ENCODE measurements at places on chromosomes 13 and 19. TPM values are rescaled to one million over a fixed set of nuclear protein-coding genes. Genes with fewer than 3 reads are reported as not detected.

Gene KLC3
- total RNA-seq, result 0.70 TPM

Gene SLC6A16
- total RNA-seq, result 0.30 TPM

Gene GIPC1
- total RNA-seq, result 62.3 TPM

Gene IFNL1
- total RNA-seq, result not detected

Gene CD79A
- 0.33 TPM for total RNA-seq

Gene PPP1R13L
- 1.7 TPM for total RNA-seq

Gene NLRP7
- 0.19 TPM for total RNA-seq

Gene GTF2F2
- 28.5 TPM for total RNA-seq

Gene SLAIN1
- 0.97 TPM for total RNA-seq

Gene LIPE
- total RNA-seq, result 8.5 TPM

Gene SLC25A41
- total RNA-seq, result 0.97 TPM

Gene CEACAM3
- not detected for total RNA-seq

Gene FXYD1
- total RNA-seq, result 2.5 TPM

Gene GPR18
- 1.2 TPM for total RNA-seq

Gene CEACAM16
- not detected for total RNA-seq

Gene ZNF285
- total RNA-seq, result 12.2 TPM

Gene SYT5
- total RNA-seq, result 5.4 TPM

Measured in motor neuron (in vitro differentiated cells).